Adrenal gland (tissue), 19 donors: ENCODE measurements at places on chromosomes 11 and 22. TPM values are rescaled to one million over a fixed set of nuclear protein-coding genes. Genes with fewer than 3 reads are reported as not detected.

DNA sequence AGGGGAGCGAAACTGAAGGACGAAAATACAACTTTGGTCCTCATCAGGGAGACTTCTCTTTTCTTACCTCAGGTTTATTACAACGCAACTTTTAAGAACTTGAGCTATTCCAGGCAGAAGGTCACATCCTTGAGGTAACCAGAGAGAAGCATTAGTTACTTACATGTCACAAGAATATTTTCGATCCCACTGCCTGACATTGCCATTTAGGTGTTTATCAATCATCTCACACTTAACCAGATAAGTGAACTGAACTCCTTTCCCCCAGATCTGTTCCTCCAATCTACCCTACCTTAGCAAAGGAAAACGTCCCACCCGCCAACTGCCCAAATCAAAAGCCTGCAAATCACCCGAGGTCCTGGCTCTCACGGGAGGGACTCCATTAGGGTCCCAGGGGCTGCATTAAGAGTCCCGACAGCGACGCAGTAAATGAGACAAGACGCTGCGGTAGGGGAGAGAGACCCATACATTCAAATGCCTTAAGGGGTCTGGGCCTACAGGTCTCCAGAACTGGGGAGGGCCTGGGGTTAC lies 734 bp downstream of the ZNF280B start:
- DNase-seq = no peak

GRCh38 chr11:105699203-105699602 lies 89.3 kb downstream of the GRIA4 start:
- DNase-seq = no peak

DNA sequence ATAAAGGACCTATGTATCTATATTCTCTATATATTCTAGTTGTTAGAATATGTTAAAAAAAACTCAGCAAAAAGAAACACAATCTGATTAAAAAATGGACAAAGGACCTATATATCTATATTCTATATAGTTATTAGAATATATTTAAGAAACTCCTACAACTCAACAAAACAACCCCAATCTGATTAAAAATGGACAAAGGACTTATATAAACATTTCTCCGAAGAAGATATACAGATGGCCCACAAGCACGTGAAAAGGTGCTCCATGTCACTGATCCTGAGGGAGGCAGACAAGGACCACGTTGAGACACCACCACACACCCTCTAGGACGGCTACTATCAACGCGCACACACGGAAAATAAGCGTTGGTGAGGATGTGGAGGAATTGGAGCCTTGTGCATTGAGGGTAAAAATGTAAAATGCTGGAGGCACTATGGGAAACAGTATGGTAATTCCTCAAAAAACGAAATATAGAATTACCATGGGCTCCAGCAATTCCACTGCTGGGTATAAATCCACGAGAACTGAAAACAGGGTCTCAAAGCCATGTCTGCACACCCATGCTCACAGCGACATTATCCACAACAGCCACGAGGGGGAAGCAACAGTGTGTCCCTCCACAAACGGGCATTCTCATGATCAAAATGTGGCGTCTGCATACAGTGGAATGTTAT lies 22.7 kb downstream of the YPEL1 start:
- DNase-seq = peak; percentile 71

DNA sequence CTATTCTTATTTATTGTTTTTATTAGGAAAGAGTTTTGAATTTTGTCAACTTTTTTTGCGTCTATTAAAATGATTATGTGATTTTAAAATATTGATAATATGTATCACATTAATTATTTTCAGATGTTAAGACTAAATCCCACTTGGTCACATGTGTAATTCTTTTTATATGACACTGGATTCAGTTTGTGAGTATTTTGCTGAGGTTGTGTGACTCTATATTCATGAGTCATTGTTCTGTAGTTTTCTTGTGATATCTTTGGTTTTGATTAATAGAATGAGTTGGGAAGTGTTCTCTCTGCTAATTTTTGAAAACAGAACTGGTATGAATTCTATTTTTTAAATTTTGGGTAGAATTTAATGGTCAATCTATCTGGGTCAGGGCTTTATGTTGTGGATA lies 317.9 kb downstream of the ETS1 start:
- no peak for DNase-seq

DNA sequence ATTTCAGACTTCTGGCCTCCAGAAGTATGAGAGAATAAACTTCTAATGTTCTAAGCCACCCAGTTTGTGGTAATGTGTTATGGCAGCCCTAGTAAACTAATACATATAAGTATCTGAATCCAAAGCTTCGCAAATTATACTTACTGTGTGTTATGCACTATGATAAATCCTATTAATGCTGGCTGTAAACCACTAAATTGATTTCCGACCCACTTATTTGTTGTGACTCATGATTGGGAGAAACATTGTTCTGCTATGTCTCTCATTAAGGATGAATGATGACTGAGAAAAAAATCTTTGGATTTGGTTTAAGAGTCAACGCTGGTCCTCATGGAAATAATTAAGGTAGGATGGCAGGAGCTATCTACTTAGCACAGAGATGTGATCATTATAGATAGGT lies 62.0 kb downstream of the FZD4 start:
- no peak for DNase-seq

DNA sequence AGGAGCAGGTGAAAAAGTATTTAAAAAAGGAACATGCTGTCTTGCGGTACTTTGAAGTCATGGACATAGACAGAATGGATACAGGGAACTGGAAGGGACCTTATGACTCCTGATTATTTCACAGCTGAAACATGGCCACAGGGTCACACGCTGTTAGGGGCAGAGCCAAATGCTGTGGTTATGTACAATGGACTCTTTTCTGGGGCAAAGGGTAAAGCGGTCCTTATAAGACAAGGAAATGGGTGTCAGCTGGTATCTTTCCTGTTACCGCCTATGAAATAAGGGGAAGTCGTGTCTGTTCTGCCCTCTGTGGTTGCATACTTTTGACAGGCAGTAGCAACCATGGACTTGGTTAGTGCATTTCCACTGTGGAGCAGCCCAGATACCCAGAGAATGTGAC lies 12.8 kb upstream of the ST14 start:
- peak; percentile 52 for DNase-seq

GRCh38 chr11:46307785-46308341 lies 30.4 kb downstream of the CREB3L1 start:
- no peak for DNase-seq

- DNase-seq = no peak
Observed at GRCh38 chr11:114401311-114401710, 845 bp downstream of the RBM7 start.

The SNRPD3 gene
- 126 TPM for polyA plus RNA-seq
